CD4-positive, alpha-beta T cell treated with Interleukin-15 for 4 hours (primary cell): ENCODE measurements at places on chromosomes 1 and 21.

DNA sequence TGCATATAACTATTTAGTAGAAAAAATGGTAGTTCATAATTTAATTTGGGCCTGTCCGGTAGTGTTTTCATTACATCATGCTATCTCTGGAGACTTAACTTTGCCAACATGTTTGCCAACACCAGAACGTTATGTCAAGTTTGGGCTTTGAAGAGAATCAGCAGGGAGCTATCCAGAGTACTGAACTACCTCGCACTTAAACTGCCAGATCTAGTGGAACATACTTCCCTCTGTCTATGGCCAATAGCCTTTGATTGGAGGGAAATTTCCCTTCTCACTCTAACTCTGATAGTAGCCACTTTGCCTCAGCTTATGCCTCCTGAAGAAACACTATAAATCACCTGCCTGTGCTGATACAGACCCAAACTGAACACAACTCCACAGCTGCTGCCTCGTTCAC is 10.0 kb downstream of the LRRC53 start:
- no peak for DNase-seq

GRCh38 chr1:114345930-114346479 is 165.0 kb downstream of the TRIM33 start:
- no peak for DNase-seq

DNA sequence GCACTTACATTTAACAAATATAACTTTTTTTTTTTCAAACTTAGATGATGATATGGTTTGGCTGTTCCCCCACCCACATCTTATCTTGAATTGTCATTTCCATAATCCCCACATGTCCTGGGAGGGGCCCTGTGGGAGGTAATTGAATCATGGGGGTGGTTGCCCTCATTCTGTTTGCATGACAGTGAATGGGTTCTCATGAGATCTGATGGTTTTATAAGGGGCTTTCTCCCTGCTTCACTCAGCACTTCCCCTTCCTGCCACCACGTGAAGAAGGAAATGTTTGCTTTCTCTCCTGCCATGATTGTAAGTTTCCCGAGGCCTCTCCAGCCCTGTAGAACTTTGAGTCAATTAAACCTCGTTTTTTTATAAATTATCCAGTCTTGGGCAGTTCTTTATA is 432.6 kb downstream of the AMY1C start:
- no peak for DNase-seq

GRCh38 chr1:15100121-15100879 is 53.2 kb upstream of the TMEM51 start:
- peak; percentile 43 for DNase-seq

DNA sequence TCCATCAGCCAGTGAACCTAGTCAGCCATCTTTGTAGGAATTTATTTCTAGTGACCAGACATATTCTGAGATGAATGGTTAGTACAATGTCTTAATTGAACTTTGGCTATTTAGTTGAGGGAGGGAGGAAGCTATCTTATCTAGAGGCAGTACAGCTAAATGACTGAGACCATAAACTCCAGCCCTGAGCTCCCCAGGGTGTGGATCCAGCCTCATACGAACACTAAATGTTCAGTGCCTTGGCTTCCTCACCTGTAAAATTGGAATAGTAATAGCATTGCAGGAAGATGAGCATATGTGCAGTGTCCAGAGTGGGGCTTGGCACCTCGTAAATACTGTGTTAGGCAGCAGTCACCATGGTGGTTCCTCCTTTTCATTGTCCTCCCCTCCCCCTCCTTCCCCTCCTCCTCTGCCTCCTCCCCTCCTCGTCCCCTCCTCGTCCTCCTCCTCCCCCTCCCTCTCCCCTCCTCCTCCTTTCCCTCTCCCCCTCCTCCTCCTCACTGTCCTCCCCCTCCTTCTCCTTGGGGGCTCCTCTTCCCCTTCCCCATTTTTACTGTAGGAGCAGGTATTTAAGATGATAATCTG is 108.2 kb downstream of the GALNT2 start:
- no peak for DNase-seq

GRCh38 chr21:45011911-45012661 is 62.3 kb upstream of the ADARB1 start:
- no peak for DNase-seq

DNA sequence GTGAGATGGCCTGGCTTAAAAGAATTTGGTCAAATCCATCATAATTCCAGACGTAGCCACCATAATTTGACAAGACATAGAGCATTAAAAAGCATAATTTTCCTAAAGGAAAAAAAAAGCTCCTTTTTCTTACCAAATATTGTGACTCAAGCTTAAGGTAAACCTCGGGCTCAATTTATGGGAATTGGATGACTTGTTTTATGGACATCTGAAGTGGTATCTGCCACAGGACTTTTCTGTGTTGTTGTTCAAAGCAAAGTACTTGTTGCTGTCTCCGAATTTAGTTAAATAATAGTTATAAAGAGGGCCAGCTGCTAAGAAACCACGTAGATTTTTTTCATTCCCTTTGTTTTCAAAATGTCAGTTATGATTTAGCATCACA is 1.1 kb downstream of the MPZL1 start:
- DNase-seq, result no peak

DNA sequence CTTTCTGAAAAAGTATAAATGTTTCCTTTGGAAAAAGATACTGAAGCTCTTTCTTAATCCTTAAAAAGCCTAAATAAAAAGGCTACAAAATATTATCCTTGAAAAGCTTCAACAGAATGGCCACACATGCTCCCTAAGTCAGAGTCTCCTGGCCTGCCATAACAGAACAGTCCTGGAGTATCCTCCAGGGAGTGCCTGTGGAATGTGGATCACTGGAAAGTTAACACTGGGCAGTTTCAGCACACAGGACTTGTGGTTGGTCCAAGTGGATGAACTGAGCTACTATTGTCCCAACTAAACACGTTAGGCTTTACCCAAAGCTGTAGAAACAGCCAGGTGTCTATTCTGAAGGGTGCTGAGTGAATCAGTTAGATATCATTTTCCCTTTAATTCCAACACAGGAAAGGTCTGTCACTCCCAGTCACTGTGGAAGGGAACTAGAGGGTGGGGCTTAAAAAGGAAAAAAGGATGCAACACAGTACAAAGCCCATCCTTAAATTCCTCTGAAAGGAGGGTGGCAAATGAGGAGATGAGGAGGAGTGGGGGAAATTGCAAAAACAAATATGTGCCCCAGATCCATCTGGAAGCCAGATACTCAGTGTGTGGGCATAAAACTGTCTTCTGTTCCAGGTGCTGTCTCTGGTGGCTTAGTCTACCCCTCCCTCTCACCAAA is 196.3 kb upstream of the SPAG17 start:
- no peak for DNase-seq

GRCh38 chr1:162206749-162207635 is 137.5 kb downstream of the NOS1AP start:
- no peak for DNase-seq

DNA sequence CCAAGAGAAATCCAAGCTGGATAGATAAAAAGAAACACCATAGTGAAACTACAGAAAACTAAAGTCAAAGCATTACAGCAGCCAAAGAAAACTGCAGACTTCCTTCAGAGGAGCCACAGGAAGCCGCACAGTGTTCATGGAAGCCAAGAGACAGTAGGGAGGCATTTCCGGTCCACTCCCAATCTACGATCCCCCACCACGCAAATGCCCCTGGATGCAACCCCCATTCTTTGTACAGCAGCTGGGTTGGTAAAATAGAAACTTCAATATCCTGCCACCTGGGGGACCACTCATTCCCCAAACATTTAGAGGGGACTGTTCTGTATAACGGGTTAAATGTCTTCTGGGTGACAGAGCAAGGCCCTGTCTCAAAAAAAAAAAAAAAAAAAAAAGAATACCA is 43.9 kb upstream of the TSPEAR start:
- DNase-seq, result no peak

DNA sequence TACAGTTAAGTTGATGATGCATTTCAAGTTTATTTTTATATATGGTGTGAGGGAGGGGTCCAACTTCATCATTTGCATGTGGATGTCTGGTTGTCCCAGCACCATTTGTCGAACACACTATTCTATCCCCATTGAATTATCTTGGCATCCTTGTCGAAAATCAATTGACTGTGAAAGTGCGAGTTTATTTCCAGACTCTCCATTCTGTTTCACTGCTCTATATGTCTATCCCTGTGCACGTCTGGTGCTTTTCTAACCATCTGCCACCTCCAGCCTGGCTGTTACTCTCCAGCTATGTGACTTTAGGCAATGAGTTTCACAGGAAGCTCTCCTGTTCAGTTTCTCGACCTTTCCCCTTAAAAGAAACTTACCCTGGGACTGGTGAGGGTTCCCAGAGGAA is 137.1 kb upstream of the KLHDC7A start:
- DNase-seq, result no peak

DNA sequence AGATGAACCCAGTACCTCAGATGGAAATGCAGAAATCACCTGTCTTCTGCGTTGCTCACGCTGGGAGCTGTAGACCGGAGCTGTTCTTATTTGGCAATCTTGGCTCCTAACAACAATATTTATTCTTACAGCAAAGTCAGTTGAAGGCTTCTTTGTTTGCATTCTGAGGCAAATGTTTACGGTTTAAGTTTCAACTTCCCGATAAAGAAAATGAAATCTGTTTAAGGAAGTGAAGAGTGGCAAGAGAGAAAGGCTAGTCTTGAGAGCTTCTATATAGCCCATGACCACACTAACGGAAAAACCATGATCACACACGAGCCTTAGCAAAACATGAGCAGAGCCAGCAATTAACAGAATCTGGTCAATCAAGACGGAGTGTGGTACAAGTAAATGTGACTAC is 122.6 kb upstream of the ZNHIT6 start:
- DNase-seq, result no peak

DNA sequence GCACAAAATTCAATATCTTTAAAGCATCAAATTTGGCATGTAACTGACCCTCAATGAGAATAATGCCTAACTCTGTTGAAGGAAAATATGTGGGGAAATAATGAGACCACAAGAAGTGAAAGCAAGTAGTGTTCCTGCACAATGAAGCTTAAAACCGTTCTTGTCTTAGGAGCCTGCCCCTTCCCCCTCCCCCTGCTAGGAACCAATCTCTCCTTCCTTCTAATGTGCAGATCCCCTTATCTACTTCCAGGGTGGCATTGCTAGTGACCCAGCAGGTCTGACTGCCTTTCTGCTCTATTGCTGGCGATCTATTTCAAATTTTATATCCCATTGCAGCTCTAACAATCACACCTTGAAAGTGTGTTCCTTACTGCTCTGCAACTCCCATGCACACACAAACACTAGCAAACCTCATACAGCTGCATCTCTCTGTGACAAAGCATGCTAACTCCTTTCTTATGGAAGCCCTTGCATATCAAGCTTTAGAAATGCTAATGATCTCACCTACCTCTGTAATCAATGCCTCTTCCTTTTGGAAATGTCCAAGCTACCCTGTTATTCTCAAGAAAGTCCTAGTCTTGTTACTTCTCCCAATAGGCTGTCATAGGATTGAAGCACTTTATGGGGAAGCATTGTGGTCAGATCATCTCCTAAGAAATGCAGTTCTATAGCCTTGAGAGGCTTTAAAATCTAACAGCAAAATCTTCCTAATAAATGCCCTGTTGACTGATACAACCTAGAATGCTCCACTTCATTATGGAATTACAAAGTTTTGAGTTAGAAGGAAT is 26.5 kb downstream of the BCL9 start:
- no peak for DNase-seq

DNA sequence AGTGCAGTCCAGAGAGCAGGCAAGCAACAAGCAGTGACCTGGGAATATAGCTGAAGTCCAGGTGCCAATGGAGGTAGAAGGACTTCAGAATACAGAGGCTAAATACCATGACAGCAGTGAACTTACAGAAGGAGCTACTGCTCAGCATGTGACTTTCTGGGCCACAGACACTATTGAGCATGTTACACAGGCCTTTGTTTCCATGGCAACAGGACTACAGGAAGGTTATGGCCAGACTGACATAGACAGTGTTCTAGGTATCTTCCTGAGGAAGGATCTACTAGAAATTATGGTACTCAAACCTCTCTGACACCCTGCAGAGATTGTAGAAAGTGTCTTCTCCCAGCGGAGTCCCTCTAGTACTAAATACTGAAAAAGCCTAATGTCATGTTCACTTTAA is 11.0 kb downstream of the OR2M5 start:
- DNase-seq, result no peak

GRCh38 chr1:201255479-201256362 is 27.6 kb upstream of the PKP1 start:
- no peak for DNase-seq

DNA sequence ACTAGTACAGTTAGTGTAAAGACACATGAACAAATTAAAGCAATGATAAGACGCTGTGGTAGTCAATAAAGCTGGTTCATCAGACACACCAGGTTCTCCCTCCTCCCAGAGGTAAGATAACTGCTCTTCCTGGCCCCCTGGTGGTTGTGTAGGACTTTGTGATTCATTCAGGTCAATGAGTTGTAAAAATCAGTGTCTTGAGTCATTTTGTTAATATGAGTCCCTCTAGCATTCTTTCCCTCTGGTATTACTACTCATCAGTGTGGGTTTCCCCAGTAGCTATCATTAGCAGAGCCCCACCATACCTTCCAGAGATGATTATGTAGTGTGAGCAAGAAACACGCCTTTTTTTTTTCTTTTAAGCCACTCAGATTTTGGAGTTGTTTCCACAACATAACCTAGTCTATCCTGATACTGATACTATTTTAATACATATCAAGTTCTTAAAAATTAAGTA is 3.6 kb upstream of the SETDB1 start:
- peak; percentile 87 for DNase-seq

DNA sequence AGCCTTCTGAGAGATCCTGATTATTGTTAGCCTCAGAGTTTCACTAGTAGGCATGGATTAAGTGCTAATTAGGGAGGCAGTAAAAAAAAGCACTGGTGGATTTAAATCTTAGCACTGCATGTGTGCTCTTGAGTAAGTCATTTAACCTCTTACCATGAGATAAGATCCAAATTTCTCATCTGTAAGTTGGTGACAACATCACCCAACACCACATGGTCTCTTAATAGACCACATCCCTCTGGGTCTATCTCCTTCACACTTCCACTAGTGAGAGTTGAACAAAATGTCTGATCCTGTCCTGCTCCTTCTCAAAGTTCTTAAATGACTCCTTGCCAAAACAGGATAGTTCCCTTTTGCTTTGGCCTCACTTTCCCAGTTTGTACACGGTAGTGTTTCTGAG is 29.5 kb upstream of the DMRTA2 start:
- DNase-seq, result no peak

DNA sequence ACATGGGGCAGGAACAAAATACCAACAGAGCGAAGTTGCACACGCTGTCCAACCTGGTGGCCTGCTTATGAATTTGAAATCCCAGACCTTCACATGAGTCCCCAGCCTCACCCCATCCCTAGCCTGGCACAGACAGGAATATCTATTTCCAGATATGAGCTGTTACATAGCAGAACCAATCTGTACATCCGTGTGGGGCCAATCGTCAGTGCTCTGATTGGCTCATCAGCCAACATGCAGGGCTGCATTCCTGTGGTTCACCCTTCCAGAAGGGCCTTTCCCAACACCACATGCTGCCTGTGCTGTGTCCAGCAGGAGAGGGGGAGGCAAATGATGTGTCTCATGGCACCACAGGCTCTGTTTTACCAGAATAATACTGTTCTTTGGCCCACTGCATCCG is 31.3 kb downstream of the CCN1 start:
- DNase-seq, result no peak
